Stimulated activated CD8-positive, alpha-beta memory T cell treated with anti-CD3 and anti-CD28 coated beads, Interleukin-7, amount 100 ng/mL, for 24 hours (primary cell): ENCODE measurements at places on chromosomes 2 and 18.
A peak's percentile ranks its signal among the peaks of the same experiment; 100 is the strongest.

GRCh38 chr18:70781860-70782453 lies 493.1 kb downstream of the SOCS6 start:
- DNase-seq: peak; percentile 33

DNA sequence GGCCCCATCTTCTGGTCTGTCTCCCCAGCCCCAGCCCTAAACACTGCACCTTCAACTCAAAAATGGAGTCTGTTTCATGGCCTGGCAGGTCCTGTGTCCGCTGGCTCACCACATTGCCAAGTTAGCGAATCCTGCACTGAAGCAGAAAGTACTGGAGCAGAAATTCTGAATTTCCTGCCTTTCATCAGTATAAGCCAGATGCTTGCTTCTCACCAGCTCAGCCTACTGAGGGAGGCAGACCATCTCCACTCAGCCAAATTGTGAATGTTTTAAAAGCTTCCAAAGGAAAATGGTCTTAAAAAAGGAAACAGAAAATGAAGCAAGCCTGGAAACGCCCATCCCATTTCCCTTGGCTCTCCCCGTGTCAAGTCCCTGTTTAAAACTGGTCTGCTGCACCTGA lies 157.8 kb downstream of the C1D start:
- DNase-seq: no peak

DNA sequence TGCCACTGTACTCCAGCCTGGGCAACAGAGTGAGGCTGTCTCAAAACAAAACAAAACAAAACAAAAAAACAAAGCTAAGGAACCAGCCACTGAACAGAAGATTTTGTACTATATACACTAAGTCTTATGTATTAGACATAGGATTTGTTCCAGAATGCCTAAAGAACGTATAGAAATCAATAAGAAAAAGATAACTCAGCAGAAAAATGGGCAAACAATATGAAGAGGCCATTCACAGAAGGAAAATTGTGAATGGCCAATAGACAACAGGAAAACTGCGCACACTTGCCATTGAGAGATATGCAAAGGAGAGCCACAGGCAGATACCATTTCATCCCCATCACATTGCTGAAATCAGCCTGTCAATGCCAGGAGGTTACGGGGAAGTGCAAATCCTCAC lies 14.9 kb upstream of the UBE2F start:
- DNase-seq: no peak

DNA sequence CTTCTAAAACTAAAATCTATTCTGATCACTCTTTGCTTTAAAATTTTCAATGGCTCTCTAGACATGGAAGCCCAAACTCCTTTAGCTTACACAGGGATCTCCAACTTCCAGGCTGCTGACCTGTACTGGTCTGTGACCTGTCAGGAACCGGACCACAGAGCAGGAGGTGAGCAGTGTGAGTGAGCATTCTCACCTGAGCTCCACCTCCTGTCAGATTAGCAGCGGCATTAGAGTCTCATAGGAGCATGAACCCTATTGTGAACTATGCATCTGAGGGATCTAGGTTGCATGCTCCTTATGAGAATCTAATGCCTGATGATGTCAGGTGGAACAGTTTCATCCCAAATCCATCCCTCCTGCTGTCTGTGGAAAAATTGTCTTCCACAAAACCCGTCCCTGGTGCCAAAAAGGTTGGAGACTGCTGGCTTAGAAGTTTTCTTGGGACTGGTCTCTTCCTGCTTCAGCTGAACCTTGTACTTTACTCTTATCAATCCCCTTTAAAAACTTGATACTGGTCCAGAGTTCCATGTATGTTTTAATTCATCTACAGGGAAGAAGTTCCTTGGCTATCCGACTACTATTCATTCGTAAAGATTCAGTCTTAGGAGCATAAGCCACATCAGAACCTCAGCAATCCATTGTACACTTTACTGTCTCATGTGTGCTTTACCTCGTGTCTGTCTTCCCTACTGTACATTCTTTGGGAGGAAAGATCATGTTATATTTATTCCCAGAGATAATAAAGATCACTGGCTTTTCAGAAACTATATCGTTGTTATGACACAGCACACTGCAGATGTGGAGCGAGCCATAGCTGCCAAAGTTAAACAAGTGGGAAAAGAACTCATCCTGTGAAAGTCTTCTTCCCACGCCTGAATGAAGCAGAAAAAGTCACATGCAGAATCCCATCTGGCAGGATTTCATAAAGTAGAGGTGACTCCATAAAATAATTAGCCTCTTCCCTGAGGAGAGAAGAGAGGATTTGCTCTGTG lies 183.8 kb downstream of the LRATD1 start:
- DNase-seq: no peak

- DNase-seq: no peak
Observed at GRCh38 chr2:195626507-195626906, 30.5 kb upstream of the SLC39A10 start.

- no peak for DNase-seq
Observed at GRCh38 chr18:21513292-21513691, 87.2 kb downstream of the ESCO1 start.

DNA sequence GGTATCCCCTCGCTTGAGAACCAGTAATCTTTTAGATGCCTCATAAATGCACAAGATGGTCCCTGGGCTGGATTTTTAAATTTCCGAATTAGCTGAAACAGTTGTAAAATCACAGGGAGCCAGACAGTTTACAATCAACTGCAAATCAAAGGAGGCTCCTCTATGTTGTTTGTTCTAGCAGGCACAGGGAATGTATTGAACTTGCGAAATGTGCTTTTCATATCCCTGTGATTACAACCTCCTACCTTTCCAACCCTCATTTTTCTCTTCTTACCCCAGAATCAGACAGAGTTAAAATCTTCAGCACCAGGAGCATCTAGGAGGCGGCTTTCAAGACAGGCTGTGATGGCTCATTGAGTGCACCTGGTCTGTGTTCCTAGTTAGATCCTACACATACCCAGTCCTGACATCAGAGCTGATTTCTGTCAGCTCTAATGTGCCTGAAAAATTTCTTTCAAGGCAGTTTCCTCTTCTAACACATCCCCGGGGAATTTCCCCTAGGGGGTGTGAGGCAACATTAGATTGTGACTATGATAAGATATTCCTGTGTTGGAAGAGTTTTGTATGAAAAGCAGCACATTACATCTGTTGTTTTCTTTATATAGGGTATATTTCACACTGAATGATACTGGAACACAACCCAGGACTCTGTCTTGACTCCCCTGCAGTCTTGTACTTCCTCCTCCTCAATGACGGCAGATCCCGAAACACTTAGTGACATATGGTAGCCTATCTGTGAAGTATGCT lies 17.9 kb upstream of the CAVIN2 start:
- DNase-seq: no peak

DNA sequence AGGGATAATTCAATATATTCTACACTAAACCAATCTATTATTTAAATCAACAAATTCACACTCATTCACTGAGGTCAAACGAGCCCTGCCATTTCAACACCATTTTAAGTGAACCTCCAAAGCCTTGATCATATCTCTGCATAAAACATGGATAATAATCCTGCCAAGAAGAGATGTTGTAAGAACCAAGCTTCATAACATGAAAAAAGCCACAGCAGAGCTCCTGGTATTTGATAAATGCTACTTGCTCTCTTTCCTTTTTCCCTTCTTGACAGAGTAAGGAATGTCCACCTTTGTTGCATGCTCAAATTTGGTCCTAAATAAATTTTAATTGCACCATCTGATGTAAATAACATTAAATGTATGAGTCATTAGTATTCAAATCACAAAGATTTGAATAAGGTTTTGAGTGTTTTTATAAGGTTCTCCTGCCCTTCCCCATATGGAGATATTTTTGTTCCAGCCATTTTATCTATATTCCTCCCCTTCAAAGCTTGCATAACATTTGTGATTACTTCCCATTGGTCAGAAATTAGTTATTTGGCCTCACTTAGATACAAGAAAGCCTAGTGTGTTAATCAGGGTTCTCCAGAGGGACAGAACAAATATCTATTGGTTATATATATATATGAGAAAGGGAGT lies 318.8 kb downstream of the RND3 start:
- no peak for DNase-seq

GRCh38 chr2:7089284-7089683 lies 172.1 kb downstream of the RNF144A start:
- DNase-seq: no peak

- DNase-seq: no peak
Observed at GRCh38 chr2:45273412-45274249, 264.4 kb upstream of the SIX2 start.
